ENCODE measurements at places on chromosomes 1 and 21. TPM values are rescaled to one million over a fixed set of nuclear protein-coding genes. Genes with fewer than 3 reads are reported as not detected.

DNA sequence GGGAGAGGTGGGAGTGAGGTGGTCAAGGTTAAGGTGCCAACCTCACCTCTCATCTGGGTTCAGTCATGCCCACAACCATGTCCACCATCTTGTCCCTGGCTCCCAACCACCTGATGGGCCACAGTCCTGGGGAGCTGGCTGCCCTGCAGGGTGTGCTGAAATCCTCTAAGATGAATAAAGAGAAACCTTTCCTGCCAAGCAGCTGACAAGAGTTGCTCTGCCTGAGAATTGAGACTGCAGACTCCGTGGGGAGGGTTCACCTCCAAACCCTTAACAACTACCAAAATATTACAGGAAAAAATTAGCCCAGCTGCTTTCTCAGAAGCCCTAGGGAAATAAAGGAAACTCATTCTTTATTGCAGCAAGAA lies 15.2 kb upstream of the FGR start:
- no peak for DNase-seq

GRCh38 chr1:13550663-13551062 lies 33.0 kb upstream of the PDPN start:
- DNase-seq, result no peak

GRCh38 chr1:29292344-29292743 lies 56.0 kb downstream of the PTPRU start:
- DNase-seq, result no peak

DNA sequence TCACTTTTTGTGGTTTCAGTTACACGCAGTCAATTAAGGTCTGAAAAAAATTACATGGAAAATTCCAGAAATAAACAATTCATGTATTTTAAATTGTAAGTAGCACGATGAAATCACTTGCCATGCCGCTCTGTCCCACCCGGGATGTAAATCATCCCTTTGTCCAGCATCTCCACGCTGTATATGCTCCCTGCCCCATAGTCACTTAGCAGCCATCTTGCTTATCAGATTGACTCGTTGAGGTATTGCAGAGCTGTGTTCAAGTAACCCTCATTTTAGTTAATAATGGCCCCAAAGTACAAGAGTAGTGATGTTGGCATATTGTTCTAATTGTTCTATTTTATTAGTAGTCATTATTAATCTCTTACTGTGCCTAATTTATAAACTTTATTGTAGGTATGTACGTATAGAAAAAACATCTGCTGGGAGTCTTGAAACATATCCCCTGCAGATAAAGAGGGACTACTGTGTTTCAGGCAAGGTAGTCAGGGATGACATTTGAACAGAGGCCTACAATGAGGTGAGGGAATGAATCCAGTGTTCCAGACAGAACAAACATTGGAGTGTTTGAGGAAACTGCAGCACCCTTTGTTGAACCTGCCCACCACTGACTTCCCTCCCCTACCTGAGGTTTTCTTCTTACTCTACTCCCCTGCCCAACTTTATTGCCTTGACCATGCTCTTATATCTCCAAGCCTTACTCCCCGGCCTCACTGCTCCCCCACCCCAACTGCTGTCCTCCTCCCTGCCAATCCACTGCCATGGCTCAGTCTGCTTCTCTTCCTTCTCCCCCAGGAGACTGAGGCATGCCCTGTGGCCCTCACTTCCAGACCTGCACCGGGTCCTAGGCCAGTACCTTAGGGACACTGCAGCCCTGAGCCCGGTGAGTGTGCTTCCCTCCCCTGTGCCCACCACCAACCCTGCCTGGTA lies 7.1 kb upstream of the CDC20 start:
- DNase-seq, result no peak

The ELAPOR1 gene
- 84.7 TPM for total RNA-seq

The LCE1E gene
- total RNA-seq, result not detected

Measured in body of pancreas (tissue), 4 donors.